ENCODE measurements at places on chromosomes 16 and 17.

- DNase-seq: peak; percentile 62
Measured at GRCh38 chr17:2723997-2724783, 12.6 kb upstream of the CLUH start.

DNA sequence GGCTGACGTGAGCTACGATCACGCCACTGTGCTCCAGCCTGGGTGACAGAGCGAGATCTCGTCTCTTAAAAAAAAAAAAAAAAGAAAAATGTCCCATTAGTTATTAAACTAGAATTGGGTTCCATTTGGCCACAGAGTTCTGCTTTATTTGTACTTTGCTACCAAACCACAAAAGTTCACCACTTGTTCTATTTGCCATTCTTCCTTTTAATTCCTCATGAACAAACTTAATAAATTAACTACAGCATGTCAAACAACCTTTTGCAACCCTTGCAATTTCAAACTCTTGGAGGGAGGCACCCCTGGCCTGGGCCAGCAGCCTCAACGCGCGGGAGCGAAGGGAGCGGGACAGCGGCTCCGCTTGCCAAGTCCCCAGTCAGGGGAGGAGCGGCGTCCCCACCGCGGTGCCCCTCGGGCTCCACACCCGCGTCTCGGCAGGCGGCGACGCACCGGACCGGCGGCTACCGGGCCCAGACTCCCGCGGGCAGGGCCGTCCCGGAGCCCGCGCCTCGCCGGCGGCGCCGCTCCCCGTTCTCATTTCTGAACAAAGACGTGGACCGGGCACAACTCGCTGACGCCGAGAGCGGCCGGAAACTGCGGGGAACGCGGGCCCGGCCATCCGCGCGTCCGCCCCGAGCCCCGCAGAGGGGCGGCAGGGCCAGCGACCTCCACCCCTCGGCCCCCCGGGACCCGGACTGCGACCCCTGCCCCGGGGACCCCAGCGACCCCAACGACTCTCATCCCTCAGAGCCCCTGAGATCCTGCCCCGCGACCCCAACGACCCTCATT is 775 bp downstream of the CYTH1 start:
- DNase-seq: peak; percentile 58

DNA sequence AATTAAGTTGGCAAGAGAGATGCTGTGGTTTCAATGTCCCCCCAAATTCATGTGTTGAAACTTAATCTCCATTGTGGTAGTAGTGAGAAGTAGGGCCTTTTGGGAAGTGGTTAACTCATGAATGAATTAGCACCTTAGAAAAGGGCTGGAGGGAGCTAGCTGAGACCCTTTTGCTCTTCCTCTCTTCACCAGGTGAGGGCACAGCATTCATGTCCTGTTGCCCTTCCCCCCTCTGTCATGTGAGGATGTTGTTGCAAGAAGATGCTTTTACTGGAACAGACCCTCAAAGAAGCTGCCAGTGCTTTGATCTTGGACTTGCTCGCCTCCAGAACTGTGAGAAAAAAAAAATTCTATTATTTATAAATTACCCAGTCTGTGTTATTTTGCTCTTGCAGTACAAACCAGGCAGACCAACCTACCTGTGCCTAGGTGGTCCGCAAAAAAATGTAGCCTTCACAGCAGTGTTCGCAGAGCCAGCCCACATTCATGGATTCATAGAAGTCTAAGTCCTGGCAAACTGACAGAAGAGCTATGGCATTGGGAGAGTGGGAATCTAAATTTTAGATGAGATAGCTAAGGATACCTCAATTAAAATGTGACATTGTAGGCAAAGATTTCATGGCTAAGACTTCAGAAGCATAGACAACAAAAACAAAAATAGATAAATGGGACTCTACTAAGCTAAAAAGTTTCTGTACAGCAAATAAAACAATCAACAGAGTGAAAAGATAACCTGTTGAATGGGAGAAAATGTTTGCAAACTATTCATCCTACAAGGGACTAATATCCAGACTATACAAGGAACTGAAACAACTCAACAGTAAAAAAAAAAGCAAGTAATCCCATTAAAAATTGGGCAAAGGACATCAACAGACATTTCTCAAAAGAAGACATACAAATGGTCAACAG is 32.0 kb upstream of the ABCA5 start:
- DNase-seq: peak; percentile 11

GRCh38 chr16:70433458-70434103 is 5.3 kb downstream of the ST3GAL2 start:
- peak; percentile 66 for DNase-seq

DNA sequence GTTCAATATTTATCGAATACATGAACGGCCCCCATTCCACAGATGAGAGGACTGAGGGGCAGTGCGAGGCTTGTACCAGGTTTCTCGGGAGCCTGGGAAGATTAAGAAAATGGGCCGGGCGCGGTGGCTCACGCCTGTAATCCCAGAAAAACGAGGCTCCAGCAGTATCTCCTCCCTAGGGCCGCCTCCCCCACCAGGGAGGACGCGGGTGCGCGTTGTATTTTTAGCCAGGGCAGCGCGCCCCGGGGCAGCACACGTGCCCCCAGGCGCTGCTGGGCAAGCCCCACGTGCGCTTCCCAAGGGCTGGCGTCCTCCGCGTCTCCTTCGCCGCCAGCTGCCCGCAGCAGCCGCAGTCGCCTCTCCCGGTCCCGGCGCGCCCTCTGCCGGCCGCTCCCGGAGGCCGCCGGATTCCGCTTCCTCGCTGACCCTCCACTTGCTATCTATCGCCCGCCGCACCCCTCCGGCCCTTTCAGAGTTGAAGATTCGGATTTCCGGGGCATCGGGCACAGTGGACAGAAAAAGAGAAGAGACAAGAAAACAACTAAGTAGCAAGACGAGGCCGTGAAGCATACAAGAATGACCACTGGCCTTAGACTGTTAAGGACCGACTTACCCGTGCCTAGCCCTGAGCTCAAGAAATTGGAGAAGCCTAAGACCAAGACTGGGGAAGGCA is 1.9 kb upstream of the YBX2 start:
- peak; percentile 90 for DNase-seq

DNA sequence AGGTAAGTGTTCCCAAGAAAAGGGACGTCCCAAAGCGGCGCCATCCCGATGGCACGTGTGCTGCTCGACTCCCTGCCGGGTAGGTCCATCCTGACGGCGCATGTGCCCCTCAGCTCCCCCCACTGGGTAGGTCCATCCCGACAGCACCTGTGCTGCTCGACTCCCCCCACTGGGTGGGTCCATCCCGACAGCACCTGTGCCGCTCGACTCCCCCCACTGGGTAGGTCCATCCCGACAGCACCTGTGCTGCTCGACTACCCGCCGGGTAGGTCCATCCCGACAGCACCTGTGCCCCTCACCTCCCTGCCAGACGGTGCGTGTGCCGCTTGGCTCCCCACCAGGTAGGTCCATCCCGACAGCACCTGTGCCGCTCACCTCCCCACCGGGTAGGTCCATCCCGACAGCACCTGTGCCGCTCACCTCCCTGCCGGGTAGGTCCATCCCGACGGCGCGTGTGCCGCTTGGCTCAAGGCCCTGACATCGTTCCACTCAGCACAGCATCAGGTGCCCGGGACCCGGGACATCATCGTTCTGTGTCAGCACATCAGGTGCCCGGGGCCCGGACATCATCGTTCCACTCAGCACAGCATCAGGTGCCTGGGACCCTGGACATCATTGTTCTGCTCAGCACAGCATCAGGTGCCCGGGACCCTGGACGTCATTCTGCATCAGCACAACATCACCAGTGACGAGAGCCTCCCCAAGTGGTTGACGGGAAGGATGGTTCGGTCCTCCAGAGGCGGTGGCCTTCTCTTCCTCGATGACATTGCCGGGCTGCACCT is 5.7 kb upstream of the FN3K start:
- DNase-seq: no peak

- no peak for DNase-seq
Measured at GRCh38 chr17:10285896-10286295, 86.9 kb downstream of the MYH13 start.

DNA sequence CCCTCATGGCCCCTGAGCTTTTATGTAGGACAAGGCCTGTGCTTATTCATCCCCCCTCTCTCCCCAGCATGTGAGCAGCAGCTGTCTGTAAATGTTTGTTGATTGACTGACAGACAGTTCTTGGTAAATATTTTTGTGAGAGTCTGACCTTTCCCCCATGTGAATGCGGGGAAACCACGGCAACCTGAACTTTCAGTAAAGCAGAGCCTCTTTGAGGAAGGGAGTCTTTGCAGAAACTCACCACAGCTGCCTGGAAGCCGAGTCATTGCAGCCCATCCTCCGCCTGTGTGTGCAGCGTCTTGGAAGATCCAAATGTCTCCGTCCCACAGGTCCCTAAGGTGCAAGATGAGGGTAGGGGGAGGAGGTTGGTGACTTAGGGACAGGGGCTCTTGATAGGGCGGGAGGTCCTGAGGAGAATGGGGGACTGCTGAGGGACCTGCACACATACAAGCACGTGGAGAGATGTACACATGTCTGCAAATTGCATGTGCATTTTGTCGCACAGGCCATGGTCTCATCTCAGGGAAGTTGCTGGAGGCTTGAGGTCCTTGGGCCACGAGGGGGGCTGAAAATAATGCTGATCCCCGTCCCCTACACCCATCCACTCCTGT is 23.0 kb upstream of the IL21R start:
- no peak for DNase-seq

DNA sequence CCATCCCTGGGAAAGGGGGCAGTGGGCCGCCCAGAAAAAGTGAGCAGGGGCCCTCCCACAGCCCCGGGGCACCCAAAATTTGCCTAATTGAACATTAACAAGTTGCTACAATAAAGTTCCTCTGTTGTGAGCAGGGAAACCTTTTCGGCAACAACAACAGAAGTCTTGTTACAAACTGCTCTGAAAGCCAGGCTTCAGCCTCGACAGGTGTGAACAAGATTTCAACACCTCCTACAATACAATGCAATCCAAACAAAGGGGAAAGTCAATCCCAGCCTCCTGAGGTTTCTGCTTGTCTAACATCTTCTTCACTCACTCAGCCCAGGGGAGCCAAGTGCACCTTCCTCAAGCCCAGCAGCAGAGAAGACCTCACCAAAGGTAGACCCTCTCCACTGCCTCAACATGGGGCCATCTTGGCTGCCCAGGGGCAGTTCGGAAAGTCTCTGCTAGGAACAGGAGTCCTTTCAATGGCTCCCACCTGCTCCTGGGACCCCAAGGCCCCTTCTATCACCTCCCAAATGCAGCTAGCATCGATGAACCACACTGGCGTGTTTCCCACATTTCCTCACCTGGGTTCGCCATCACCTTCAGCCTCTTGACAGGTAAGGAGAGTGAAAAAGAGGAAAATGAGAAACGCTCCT is 19.1 kb downstream of the ZFHX3 start:
- DNase-seq: no peak

GRCh38 chr17:39599004-39599664 is 8.6 kb downstream of the NEUROD2 start:
- DNase-seq: peak; percentile 53

DNA sequence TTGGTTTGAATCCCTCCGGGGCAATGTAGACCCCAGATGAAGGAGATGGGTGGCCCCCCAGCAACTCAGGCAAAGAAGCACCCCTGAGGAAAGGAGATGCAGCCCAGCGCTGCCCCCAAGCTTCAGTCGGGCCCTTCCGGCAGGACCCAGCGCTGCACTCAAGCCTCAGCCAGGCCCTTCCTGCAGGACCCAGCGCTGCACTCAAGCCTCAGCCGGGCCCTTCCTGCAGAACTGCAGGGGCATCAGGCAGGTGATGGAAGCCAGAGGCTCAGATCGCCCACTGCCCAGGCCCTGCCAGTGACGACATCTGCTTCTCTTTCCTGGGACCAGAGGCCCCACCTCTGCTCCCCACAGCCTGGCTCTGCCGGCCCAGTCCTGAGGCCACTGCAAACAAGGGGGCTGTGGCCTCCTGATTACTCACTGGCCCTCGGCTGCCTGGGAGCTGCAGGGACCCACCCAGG is 7.8 kb downstream of the SOX8 start:
- no peak for DNase-seq

DNA sequence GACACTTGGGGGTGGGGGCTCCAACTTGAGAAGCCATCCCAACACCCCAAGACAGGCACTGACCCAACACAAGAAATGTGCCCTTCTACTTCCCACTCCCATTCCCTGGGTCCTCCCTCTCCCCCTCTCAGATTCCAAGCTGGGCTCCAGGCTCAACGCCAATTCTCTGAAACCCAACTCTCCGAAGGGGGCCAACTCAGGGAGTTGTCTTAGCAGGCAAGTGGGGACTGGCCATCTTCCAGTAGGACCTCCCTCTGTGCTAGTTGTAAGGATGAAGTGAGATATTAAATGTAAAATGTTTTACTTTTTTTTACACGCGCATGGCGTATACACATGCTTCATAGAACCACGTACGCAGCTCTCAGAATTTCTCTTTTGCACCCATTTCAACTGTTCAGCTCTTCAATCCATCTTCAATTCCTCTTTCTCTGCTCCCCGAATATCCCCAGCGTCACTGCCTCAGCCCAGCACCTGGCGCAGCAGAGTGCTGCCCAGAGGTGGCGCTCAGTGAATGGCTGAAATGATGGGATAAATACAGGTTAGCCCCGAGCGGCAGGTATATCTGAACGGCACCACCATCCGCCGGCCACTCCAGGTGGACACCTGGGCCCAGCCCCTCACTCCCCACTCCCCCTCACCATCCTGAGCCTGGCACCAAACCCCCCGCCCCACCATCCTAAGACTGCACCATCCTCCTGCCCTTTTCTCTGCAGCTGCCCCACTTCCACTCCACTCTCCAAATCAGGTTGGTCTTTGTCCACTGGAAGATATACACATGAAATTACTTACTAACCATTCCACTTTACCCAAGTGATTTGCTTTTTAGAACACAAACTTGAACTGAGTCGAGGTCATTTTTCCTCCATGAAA is 43.9 kb upstream of the TNRC6C start:
- DNase-seq: peak; percentile 96

DNA sequence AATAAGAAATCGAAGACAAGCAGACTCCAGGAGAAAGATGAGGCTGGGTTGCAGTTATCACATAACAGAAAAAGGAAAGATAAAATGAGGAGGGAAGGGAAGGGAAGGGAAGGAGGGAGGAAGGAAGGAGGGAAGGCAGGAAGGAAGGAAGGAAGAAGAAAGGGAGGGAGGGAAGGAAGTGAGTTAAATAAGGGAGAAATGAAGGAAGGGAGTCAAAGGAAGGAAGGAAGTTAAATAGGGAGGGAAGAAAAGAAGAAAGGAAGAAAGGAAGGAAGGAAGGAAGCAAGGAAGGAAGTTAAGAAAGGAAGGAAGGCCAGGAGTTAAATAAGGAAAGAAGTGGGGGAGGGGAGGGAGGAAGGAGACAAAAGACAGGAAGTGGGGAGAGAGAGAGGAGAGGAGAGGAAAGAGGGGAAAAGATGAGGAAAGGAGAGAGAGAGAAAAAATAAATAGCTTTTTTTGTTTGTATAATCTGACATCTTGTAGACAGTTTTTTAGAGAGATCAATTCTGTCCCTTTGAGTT is 679.6 kb downstream of the HS3ST4 start:
- DNase-seq: no peak

DNA sequence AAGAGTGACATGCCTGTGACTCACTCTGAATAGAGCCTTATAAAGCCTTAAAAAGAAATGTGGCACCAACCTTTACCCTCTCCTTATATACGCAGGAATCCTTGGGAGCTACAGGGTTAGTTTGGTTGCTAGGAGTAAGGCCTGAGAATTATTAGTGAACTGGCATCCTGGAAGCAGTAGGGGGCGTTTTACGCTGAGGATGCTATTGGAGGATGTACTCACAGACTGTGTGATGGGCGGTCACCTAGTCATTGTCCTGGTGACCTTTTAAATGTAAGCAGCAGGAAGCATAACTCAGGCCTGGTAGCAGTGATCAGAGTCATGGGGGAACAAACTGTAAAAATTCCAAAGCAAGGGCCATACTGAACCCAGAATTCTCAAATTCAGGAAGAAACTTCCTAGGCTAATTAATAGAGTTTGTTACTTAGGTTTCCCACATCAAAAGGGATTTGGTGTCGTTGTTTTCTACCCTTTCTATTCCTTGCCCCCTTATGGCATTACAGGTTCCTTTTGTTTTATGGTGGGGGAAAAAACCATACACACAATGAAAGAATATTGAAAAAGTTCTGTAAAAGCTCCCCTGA is 153.8 kb downstream of the SNX11 start:
- DNase-seq: no peak

Measured in tongue (tissue), 3 donors.